ENCODE measurements at places on chromosomes 7 and 10.

GRCh38 chr7:55569797-55570196 is 2.5 kb downstream of the VOPP1 start:
- no peaks in the 10 kb centered on the region for H3K27me3 ChIP-seq
- H3K36me3 ChIP-seq = no peaks in the 10 kb centered on the region
- no peak for DNase-seq
- H3K27ac ChIP-seq = no peak overlapping the region
- no peak overlapping the region for H3K4me3 ChIP-seq
- peaks cover 62% of the 10 kb centered on the region for H3K4me1 ChIP-seq

GRCh38 chr7:105016068-105016708 is 2.2 kb downstream of the KMT2E start:
- H3K4me3 ChIP-seq = peak overlapping the region; percentile 86
- no peaks in the 10 kb centered on the region for H3K36me3 ChIP-seq
- H3K4me1 ChIP-seq = peaks cover 36% of the 10 kb centered on the region
- DNase-seq = no peak
- H3K27ac ChIP-seq = peak overlapping the region; percentile 100

DNA sequence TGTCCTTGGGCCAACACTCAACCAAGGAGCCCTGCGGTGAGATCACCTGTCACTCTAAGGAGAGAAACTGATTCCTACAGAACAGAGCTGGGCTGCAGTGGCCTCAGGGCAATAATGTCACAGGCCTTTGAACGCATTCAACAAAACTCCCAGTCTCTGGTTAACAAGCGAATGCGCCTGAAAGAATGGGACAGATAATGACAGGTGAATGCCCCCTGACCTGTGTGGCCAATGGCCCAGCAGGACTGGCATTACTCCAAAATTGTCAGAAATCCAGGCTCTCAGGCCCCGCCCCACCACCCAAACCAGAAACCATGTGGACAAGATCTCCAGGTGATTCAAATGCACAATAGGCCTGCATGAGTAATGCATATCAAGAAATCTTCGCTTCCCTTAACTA is 277.7 kb upstream of the KLF6 start:
- H3K4me1 ChIP-seq = peaks cover 6% of the 10 kb centered on the region
- no peaks in the 10 kb centered on the region for H3K36me3 ChIP-seq
- H3K27me3 ChIP-seq = no peaks in the 10 kb centered on the region
- H3K27ac ChIP-seq = no peak overlapping the region

DNA sequence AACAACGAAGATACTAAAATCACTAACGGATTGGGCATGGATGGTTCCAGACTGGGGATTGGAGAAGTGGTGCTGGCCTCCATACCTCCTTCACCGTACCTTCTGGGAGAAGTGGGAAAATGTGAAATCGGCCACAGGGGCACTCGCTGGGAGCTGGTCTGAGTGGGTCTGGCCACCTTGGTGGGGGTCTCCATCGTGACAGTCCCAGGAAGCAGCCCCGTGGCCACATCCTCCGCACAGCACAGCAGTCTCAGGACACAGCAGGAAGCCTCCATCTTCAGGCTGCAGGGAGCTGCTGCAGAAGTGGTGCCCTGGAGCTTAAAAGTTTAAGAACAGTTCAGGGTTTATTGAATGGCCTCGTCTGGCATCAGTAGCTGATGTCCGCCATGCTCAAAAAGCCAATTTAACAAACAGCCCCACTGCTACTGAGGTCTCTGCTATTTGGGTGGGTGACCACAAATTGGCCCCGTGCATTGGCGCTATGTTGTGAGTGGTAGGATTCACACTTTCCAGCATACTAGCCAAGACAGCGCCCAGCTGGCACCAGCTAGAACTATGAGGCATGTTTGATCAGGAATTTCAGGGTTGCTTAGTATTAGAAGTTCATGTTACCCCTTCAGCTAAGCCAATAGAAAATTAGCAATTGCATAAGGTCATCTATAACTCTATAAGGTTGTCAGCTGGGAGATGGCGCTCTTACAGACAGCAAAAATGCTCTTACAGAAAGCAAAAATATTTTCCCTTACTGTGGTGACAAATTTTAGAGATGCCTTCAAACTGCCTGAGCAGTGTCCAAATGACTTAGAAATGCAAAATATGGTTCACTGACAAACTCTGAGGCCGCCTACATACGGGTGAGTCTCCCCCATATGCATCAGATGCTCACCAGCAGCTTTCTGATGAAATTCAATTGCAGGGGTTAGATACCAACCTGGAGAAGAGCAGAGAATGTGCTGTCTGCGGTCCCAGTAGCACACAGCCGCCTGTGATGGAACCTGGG is 17.0 kb downstream of the PKD1L1 start:
- H3K36me3 ChIP-seq = no peaks in the 10 kb centered on the region
- H3K4me3 ChIP-seq = no peak overlapping the region
- no peaks in the 10 kb centered on the region for H3K4me1 ChIP-seq
- H3K27ac ChIP-seq = no peak overlapping the region
- H3K27me3 ChIP-seq = no peaks in the 10 kb centered on the region
